ENCODE measurements at places on chromosomes 6 and 20.

DNA sequence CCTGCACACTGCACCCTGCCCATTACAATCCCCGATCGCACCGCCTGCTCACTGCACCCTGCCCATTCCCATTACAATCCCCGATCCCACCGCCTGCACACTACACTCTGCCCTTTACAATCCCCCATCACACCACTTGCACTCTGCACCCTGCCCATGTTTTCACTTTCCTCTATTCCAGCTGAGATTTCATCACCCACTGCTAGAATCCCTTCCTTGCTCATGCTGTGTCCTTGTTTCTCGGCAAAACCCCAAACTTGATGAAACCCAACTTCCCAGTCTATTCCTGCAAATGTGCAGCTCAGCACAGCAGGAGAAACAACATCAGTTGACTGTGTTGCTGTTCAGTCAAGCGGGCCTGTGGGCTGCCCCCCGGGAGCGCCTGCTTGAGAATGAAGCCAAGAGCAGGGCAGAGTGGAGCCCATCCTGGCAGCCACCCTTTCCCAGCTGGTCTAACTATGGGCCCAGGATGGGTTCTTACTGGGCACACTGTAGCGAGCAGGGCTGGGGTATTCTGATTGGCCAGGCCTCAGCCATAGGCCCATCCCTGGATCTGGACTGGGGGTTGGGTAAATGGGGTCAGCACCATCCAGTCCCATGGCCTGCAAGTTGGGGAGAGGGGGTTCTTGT is 17.2 kb downstream of the MOCS3 start:
- no peak for DNase-seq

GRCh38 chr6:91864911-91865310 is 1278.0 kb upstream of the MAP3K7 start:
- no peak for DNase-seq

GRCh38 chr6:56911847-56912246 is 43.1 kb upstream of the BEND6 start:
- DNase-seq = no peak

GRCh38 chr6:132072831-132073230 is 121.7 kb upstream of the CCN2 start:
- DNase-seq = no peak

DNA sequence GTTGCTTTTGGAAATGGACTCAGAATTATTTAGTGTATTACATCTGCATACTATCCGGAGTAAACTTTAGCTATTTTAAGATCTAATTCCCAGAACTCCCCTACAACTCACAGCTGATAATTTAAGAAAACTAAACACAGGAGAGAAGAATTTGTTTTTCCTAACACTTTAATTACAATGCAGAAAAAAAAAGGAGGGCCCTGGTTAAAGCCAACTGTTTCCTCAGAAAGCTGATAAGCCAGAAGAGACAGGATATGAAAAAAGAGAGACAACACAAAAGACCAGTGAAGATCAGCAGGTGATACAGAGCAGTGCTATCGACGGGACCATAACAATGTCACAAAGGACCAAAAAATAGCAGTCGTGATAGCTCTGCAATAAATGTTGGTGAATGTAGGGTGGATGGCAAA is 5.8 kb downstream of the IFNGR1 start:
- DNase-seq = no peak

GRCh38 chr6:44659726-44660125 is 272.2 kb downstream of the CDC5L start:
- no peak for DNase-seq

DNA sequence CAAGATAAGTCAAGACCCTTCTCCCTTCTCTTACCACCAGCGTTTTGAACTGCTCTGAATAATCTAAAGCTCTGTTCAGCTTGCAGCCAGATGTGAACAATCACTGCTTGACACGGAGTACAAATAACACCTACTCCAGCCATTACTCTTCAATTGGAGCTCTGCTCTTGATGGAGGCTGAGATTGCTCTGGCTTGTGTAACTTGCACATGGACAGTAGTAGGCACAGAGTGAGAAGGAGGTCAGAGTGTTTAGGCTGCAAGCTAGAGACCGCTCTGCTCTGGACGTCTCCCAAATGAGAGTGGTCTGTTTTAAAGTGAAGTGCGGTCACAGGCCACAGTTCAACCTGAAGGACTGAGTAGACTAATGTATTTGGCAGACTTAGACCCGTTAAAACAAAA is 158.3 kb downstream of the HDGFL1 start:
- no peak for DNase-seq

DNA sequence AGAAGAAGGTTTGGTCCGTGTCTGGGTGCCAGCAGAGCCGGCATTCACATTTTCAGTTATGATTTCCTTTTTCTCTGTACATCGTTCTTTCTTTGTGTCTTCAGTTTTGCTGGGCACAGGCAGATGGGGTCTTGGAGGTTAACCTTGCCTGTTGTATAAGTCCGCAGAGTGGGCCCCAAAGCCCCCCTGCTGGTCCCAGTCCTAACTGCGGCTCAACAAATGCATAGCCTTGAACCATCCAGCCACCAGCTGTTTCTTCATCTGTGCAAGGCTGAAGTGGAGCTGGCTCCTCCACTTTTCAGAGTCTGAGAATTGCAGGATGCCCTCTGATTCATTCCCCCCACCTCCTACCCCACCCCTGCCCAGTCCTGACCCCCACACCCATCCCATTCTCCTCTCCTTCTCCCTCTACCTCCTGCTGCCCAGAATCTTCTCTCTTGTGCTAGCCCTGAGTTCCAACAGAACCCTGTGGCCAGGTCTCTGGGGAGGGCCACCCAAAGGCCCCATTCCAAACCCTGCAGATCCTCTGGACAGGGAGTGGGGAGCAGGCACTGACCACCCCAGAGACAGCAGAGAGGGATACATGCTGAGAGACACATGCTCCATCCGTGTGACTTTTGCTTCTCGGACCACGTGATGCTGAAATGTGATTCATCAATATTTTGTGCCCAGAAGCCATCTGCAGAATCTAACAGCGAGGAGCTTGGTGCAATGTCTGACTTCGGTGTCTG is 386.5 kb upstream of the SULF2 start:
- no peak for DNase-seq

- no peak for DNase-seq
Observed at GRCh38 chr6:42390228-42390934, 61.3 kb downstream of the TRERF1 start.

GRCh38 chr6:1226277-1227099 is 85.4 kb upstream of the FOXQ1 start:
- DNase-seq = no peak

- DNase-seq = no peak
Observed at GRCh38 chr6:150301846-150302519, 66.8 kb upstream of the IYD start.

DNA sequence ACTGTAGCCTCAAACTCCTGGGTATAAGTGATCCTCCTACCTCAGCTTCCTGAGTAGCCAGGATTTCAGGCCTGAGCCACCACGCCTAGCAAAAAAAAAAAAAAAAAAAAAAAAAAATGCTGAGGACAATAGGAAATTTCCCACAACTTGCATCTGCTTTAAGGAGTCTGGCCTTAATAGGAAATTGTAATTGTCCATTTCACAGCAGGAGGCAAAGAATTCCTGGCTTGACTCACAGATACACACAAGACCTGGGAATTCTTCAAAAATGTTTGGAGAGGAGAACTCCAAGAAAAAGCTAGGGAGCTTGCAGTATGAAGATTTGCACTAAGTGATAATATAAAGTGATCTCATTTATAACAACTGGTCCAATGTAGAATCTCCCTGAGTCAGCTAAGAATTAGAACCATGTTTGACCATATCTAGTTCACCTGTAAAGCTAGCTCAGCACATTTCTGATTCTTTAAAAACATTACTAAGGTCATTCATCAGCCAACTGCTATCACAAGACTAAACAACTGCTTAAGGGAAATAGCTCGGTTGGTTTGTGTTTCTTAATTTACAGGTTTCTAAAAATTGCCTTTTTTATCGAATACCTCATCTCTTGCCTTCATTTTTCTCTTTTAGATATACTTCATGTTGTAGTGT is 80.2 kb upstream of the SLC2A12 start:
- DNase-seq = no peak

- DNase-seq = no peak
Observed at GRCh38 chr6:37663019-37663810, 34.5 kb downstream of the MDGA1 start.

GRCh38 chr6:149899486-149899885 is 1.6 kb upstream of the RAET1E start:
- DNase-seq = no peak

DNA sequence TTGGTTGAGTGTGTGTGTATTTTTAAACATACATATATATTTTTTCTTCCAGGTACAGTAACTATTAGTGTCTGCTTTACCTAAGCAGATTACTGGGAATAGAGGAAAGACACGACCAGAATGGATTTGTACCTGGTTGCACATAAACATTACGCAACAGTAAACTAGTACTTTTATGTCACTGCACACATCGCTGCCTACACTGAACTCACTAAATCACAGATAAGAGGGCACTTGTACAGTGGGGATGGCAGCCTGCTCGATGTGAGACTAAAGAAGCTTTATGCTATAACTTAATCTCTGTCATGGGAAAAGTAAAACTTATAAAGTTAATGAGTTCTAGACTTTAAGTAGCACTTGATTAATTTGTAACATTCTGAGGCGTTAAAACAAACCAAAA is 89.5 kb upstream of the SIM1 start:
- no peak for DNase-seq

DNA sequence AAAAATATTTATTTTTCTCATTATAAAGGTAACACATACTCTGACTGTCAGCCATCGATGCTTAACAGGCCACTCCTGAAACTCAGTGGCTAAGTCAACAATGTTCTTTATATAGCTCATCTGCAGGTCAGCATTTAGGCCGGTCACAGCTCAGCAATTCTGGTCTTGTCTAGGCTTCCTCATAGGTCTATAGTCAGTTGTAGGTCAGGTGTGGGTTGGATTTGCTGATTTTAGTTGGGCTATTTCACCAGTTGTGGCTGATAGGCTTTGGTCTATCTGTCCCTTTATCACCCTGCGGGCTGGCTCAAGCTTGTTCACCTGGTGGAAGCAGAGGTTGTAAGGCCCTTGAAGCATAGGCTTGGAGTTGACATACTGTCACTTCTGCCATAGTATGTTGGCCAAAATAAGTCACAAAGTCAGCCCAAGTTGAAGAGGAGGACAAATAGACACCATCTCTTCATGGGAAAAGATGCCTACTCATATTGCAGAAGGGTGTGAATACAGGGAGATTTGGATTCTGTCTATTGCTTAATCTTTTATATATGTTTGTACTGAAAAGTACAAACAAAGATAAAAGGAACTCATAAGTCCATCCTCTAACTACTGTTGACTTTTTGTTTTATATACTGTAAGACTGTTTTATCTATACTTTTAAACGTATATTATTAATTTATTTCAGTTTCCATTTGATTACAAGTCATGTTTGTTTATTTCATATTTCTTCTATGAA is 75.0 kb downstream of the BCKDHB start:
- no peak for DNase-seq

GRCh38 chr20:16267526-16267925 is 305.7 kb downstream of the KIF16B start:
- no peak for DNase-seq

DNA sequence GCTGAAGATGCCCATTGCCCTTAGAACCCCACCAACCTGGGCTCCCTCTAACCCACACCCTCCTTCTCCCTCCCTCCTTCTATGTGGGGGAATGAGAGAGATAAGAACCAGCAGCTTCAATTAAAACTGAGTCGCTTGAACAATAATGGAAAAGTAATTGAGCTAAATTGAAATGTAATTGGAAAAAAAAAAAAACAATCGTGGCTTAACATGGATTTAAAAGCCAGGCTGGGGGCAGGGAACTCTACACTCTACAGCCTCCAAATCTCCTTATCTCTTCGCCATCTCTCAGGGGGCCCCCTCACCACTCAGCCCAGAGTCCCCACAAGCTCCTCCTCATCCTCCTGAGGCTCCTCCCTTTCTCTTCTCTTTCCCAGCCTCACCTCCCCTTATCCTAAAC is 83.2 kb downstream of the MDGA1 start:
- DNase-seq = no peak

GRCh38 chr6:128803911-128804310 is 79.0 kb upstream of the LAMA2 start:
- DNase-seq = no peak

GRCh38 chr20:23995905-23996666 is 7.5 kb upstream of the GGTLC1 start:
- no peak for DNase-seq

GRCh38 chr6:35258336-35258735 is 1.2 kb upstream of the ZNF76 start:
- DNase-seq = no peak

- DNase-seq = no peak
Observed at GRCh38 chr20:46334303-46334904, 26.1 kb upstream of the CDH22 start.

GRCh38 chr6:57048577-57048976 is 2.1 kb downstream of the KIAA1586 start:
- no peak for DNase-seq

GRCh38 chr6:139149383-139149782 is 14.5 kb downstream of the HECA start:
- DNase-seq = peak; percentile 58

- DNase-seq = no peak
Observed at GRCh38 chr20:12152996-12153395, 235.3 kb downstream of the BTBD3 start.

- no peak for DNase-seq
Observed at GRCh38 chr6:111952821-111953540, 79.7 kb upstream of the FYN start.

DNA sequence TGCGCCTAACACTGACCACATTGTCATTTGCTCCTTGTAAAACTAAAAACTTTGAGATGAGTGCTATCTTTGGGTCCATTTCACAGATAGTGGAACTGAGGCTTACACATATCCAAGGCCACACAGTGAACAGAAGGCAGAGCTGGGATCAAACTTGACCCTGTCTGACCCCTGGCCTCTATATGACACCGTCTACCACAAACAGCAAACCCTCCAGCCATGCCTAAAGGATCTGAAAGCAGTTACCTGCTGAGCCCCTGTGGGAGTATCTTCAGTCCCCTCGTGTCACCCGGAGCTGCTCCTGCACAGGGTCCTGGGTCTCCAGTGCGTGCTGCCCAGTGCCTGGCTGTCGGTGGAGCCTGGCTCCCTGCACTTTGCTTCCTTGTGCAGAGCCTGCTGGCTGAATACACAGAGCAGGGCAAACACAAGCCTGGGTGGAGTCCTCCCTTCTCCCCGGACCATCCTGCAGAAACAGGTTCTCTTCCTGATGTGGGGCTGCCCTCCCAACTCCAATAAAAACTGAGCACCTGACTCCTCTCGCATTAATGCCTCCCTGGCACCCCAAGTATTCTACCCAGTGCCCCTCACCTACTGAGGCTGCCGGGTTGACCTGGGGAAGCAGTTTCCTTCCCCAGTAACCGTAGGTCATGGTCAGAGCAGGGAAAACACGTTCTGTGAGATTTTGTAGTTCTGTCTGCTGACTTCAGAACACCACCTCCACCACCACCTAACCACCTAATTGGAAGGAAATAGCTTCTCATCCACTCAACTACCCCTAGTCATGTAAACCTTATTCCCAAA is at the start of gene BCAS1:
Gene BCAS1, minus strand, starts transcription at position 408 of the 801 bp plus-strand sequence. CDS start 11,876 bp downstream, outside the sequence.
- DNase-seq = no peak

DNA sequence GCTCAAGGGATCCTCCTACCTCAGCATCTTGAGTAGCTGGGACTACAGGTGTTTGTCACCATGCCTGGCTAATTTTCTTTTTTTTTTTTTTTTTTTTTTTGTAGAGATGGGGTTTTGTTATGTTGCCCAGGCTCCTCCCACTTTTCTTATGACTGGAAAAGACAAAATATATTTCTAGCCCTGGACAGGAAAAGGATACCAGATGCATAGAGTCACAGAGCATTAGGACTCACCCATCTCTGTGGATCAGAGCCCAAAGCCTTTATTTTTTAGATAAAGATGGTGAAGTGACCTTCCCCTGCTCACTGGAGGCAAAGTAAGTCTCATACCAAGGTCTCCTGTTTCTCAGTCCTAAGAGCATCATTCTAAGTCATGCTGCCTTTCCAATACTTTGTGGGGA is 3.4 kb downstream of the TRIM10 start:
- no peak for DNase-seq
